Gastrocnemius medialis (tissue), 4 donors: ENCODE measurements at places on chromosomes 1 and 21.
A peak's percentile ranks its signal among the peaks of the same experiment; 100 is the strongest.

DNA sequence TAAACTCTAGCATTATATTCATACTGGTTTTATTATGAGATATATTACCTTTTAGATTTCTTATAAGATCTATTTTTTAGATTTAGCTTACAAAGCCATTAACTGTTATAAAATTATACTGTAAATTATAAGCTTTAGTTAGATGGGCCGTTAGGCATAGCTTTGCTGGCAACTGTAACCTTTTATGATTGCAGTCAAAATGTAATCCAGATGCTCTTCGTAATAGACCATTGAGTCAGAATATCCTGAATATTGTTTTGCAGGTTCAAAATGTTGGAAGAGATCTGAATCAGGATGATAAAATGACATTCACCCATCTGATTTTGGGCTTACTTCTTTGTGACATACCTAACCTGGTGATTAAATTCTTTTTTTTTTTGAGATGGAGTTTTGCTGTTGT, 20.9 kb downstream of the ITSN1 start:
- no peak for DNase-seq

- no peak for DNase-seq
Measured at GRCh38 chr21:15430577-15430976, 299.2 kb upstream of the USP25 start.

GRCh38 chr1:78003070-78003746, 1.5 kb upstream of the DNAJB4 start:
- DNase-seq: no peak

GRCh38 chr1:246072456-246072955, 434.6 kb downstream of the SMYD3 start:
- no peak for DNase-seq

DNA sequence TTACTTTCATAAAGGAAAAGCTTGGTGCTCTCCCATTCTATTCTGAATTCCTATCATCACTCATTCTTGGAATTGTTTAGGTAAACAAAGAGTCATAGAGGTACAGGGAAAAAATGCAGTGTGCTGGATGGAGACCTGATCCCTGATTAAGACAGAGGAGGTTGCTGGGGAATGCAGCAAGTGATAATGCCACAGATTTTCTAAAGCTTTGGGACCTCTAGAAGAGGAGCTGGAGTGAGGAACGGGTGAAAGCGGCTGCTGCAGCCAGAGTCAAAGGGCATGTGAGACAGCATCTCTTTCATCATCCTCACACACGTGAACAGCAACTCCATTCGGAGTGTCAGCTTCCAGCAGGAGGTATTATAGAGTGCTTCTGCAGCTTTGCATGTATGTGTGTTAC, 54.9 kb upstream of the DIPK1A start:
- DNase-seq: peak; percentile 10

- no peak for DNase-seq
Measured at GRCh38 chr1:156494309-156494895, 6.2 kb downstream of the MEF2D start.

- no peak for DNase-seq
Measured at GRCh38 chr1:199182186-199182843, 543.5 kb downstream of the PTPRC start.

GRCh38 chr1:183093786-183094298, 70.6 kb downstream of the LAMC1 start:
- no peak for DNase-seq

- DNase-seq: no peak
Measured at GRCh38 chr1:100722221-100722620, 2.7 kb downstream of the VCAM1 start.

- peak; percentile 84 for DNase-seq
Measured at GRCh38 chr1:29569971-29570634, 333.8 kb downstream of the PTPRU start.
